Adrenal gland (tissue), 19 donors: ENCODE measurements at places on chromosomes 6 and 20. TPM values are rescaled to one million over a fixed set of nuclear protein-coding genes. Genes with fewer than 3 reads are reported as not detected.
A peak's percentile ranks its signal among the peaks of the same experiment; 100 is the strongest.

HSPA12B gene
- total RNA-seq = 6.0 TPM

GRCh38 chr6:35724059-35724458, 12.8 kb upstream of the ARMC12 start:
- no peak for DNase-seq

SAMD5 gene
- total RNA-seq = 0.47 TPM

DNA sequence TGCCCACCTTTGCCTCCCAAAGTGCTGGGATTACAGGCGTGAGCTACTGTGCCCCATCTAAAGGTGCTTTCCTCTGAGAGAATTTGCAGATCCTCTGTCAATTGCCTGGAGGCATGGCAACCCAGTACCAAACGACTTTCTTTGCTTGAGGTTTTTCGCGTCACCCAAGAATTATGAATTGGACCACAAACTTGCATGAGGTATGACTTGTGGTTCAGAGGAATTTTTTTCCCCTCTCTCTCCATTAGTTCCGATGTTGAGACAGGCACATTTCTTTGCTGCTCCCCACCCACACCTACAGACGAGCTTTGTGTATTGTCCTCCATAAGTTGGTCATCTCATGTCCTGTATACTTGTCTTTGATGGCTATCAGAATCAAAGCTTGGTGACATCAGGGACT, 11.8 kb upstream of the SCAF8 start:
- no peak for DNase-seq

DNA sequence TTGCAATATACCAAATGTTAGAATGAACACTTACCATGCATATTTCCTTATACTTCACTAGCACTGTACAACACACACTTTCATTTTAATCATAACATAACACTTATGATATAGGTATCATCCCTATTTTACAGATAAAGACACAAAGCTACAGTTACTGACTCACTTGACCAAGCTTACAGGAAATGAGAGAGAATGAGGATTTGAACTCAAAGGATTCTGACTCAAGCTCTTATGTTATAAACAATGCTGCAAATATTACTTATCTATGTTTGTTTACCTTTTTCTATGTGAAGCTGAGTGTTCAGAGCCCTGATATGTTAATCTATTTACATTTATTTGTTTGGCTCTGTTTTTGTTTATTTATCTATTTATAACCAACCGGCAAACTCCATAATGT, 245.4 kb downstream of the PTPRK start:
- no peak for DNase-seq

PPP1R16B gene
- total RNA-seq = 13.1 TPM

- no peak for DNase-seq
These were observed 193.7 kb downstream of the GJA10 start for GRCh38 chr6:90088009-90088408.

C6orf52 gene
- total RNA-seq = 2.0 TPM

KIF6 gene
- 1.4 TPM for total RNA-seq

- DNase-seq = peak; percentile 82
These were observed 169.3 kb upstream of the ZNF337 start for GRCh38 chr20:25865715-25866656.

ASIP gene
- 0.83 TPM for total RNA-seq

TNFRSF21 gene
- total RNA-seq = 5.6 TPM

DNA sequence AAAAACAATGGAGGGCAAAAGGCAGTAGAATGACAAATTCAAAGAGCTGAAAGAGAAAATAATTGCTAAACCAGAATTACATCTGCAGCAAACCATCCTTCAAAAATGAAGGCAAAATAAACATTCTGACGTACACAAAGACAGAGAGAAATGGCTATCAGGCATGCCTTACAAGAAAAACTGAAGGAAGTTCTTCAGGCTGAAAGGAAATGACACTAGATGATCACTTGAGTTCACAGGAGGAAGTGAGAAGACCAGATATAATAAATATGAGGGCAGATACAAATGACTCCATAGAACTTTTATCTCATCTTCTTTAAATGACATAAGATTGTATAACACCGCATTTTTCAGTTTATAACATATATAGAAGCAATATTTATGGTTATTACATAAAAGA, 30.0 kb downstream of the DZANK1 start:
- no peak for DNase-seq

MCM9 gene
- 20.5 TPM for total RNA-seq

OPRM1 gene
- not detected for total RNA-seq
